T1000 (cell line): ENCODE measurements at places on chromosomes 6 and 20.

- no peak for DNase-seq
Observed at GRCh38 chr6:41777551-41778285, 2.0 kb downstream of the FRS3 start.

DNA sequence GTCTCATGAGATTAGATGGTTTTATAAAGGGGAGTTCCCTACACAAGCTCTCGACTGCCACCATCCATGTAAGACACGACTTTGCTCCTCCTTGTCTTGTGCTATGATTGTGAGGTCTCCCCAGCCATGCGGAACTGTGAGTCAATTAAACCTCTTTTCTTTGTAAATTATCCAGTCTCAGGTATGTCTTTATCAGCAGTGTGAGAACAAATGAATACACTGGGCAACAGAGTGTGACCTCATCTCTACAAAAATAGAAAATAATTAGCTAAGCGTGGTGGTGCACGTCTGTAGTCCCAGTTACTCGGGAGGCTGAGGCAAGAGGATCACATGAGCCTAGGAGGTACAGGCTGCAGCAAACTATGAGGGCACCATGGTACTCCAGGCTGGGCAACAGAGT lies 51.3 kb downstream of the MDN1 start:
- no peak for DNase-seq

DNA sequence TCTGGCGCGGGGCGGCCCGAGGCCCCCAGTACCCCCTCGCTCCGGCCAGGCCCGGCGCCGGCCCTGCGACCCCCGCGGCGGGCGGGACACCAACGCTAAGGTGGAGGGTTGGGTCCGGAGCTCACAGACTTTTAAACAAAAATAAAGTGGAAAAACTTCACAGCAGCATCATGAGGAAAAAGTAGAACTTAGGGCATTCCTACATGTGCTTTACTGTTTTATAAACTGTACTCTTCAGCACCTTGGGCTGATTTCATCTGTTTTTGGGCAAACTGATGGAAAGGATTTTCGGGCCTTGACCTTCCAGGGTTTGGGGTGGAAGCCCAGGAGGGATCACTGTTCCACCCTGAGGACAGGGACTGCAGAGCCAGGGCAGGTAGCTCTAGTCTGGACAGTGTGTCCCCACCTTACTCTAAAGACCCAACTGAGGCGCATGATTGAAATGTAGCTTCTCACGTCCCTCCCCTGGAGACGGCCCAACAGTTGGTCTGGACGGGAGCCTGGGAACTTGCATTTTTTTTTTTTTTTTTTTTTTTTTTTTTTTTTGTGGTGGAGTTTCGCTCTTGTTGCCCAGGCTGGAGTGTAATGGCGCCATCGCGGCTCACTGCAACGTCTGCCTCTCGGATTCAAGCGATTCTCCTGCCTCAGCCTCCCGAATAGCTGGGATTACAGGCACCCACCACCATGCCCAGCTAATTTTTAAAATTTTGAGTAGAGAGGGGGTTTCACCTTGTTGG lies 740 bp downstream of the NELFCD start:
- no peak for DNase-seq

DNA sequence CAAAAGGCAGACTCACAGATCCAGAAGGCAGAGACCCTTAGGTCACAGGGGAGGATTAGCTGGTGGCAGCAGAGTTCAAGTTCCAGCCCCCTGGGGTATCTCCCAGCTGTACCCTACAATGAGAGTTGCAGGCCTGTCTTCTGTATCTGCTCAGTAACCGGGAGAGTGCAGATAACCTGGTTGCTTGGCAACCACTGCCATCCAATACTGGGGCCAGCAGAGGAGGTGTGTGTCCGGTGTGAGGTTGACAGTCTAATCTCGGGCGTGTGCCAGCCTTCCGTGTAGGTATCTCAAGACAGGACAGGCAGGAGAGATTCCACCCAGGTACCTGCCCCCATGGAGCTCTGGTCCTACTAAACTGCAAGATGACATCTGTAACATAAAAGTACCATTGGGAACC lies 56.6 kb upstream of the TBC1D7 start:
- DNase-seq = no peak

GRCh38 chr6:98880486-98880885 lies 46.1 kb downstream of the POU3F2 start:
- no peak for DNase-seq

DNA sequence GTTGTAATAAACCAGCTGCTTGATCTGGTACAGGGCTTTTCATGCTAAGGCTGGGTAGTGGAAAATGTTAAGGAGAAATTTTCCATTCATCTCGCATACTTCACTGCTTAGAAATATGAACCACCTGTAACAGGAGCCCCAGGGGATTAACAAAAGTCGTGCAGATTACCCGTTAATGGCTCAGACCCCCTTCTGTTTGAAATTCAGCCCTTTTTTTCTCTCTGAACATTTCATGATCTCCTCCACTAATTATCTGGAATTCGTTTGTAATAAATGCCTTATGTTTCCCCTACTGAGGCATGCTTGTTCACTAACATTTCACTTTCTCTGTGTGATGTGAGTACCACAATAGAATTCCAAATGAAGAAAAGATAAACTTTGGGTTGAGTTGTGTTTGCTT lies 336.4 kb upstream of the HSF2 start:
- no peak for DNase-seq

DNA sequence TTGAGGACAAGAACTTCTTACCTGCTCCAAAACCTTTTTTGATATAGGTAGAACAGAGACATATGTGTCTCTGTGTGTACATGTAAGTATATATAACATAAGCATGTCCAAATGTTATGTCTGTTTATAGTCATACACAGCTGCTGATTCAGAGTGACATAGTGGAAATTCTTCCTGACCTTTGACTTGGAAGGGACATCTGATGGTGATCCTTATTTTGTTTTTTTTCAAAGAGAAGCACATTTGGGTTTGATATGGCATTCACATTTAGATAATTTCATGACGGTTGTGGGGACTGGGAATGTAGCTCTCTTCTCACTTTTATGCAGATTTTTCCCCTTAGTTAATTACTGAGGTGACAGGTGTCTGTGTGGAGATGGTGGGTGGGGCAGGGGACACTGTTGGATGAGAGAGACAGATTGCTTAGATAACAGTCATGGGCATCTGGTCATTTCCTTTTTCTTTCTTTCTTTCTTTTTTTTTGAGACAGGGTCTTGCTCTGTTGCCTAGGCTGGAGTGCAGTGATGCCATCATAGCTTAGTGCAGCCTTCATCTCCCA lies 39.0 kb downstream of the FARS2 start:
- no peak for DNase-seq

DNA sequence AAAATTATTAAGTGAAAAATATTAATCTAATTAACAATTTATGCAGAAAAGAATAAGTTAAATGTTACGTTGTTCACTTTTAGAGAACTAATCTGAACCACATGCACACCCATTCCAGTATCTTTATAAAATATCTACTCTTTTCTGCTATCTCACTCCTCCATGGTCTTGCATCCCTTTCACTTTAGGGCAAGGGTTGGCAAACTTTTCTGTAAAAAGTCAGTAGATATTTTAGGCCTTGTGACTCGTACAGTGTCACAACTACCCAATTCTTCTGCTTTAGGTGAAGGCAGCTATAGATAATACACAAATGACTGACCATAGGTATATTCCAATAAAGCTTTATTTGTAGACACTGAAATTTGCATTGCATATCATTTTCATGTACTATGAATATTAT lies 39.7 kb upstream of the SUPT3H start:
- DNase-seq = no peak

GRCh38 chr20:408843-409696 lies 971 bp downstream of the RBCK1 start:
- no peak for DNase-seq

GRCh38 chr20:15938847-15939246 lies 634.4 kb downstream of the KIF16B start:
- DNase-seq = no peak

DNA sequence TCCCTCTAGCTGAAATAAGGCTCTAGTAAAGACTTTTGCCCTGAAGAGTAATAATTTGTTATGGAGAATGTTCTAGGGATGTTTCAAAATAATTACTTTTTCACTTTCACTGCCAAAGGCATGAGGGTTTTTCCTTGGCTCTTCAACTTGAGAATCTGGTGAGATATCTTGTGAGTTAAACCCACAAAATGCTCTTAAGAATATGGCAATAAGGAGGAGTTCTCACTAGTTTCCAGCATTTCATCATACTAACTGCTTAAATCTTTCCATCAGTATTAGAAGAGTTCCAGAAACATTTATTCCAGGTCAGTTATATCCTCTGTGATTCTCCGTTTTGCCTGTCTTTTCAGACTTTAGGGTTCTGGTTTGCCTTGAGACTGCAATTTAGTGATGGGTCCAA lies 785.6 kb upstream of the GJE1 start:
- DNase-seq = no peak

DNA sequence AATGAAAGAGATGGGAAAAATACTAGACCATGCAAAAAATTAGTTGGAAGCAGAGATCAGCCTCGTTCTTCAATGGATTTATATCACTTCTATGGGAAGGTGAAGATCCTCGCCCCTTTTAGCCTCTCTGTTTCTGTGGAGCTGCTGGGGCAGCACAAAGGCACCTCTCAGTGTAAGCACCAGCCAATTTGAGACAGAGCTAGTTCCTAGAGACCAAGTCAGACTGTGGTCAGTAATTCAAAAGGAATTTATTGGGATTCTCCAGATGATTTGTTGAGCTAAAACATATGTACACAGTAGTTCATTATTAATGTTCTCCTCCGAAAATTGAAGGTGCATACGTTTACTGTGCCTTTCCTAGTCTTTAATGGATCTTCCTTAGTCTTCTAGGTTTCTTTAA lies 42.4 kb downstream of the SCGN start:
- DNase-seq = no peak

GRCh38 chr6:72386324-72386723 lies 235.5 kb upstream of the KCNQ5 start:
- DNase-seq = no peak

DNA sequence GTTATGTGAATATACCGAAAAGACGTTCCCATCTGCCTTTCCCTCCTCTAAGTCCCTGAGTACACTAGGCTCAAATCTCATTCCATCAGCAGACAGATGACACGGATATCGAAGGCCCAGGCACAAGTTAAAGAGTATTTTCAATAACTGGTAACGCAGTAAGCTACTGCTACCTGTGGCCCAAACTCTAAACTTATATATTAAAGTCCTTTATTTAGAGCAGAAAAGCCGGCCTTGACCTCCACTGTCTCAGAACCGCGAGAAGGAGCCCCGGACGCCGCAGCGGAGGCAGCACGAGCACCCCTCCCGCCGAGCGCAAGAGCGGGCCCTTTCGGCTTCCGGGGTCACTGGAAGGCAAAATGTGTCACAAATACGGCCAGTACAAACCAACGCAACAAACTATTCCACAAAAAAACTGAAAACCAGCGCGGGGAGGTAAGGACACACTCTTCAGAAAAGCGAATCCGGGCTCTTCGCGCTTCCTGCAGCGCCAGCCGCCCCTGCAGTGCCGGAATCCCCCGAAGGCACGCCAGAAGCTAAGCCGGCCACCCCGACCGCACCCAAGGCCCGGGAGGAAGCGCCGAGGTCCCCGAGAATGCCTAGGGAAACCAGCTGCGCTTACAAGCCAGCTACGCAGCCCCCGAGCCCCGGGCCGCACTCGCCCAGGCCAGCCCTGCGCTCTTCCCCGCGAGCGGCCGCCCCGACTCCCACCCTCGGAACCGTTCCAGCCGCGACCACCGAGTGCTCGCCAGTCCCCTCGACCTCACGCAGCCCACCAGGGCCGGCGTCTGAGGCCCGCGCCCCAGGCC lies 681 bp downstream of the DIDO1 start:
- DNase-seq = no peak

DNA sequence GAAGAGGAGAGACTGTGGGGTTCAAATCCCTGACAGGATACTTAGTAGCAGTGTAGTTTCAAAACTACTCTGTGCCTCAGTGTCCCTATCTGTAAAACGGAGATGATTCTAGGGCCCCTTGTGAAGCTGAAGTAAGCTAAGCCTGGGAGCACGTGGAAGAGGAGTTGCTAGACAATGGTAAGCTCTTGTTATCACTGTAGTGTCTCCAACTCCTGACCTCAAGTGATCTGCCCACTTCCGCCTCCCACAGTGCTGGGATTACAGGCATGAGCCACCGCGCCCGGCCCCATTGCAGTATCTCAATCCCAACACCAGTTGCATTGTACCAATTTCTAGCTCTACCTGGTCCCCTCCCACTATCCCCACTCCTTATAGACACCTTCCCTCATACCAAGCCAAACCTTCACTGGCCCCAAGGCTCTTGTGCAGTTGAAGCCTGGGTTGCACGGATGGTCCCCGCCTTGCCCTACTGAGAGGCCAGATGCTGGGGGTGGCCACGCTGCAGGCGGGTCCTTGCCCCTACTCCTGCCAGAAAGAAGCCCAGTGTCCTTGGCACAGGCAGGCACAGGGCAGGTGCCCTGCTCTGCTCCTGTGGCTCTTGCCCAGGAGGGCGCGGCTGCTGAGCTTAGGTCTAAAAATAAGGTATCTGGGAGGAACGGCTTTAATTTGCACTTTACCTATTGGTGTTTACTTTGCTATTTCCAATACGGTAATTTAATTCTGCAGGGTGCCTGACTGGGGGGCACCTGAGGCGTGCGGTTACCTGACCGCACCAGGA lies 118.1 kb downstream of the VEGFA start:
- DNase-seq = no peak

DNA sequence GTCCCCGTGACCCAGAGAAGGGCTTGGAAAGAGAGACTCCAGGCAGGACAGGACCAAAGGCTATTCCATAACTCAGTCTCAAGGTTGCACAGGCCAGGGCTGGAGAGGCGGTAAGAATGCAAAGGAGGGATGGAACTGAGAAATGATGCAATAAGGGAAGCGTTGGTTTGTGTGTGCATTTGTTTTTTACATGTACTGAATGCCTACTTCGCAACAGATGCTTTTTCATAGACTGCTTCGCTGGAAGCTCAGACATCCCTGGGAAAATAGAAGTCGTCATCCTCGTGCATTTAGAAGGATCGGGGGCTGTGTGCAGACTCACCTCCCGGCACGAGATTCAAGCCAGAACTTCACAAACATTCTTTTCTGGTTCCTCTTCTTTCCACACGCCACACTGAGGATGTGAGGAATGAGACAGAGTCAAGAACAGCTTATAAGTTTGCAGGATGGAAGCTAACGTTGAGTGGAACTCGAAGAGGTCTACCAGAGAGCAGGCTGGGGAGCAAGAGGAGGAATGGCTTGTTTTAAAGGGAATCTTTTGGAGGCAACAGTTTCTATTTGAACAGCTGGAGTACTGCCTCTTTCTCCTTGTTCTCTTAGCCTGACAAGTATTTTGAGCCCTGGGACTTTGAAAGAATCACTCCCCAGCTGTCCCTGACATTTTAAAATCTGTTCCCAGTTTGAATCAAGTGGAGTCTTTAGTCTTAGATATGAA lies 19.3 kb upstream of the LY86 start:
- DNase-seq = no peak

- DNase-seq = no peak
Observed at GRCh38 chr6:161853657-161854056, 579.8 kb upstream of the AGPAT4 start.

DNA sequence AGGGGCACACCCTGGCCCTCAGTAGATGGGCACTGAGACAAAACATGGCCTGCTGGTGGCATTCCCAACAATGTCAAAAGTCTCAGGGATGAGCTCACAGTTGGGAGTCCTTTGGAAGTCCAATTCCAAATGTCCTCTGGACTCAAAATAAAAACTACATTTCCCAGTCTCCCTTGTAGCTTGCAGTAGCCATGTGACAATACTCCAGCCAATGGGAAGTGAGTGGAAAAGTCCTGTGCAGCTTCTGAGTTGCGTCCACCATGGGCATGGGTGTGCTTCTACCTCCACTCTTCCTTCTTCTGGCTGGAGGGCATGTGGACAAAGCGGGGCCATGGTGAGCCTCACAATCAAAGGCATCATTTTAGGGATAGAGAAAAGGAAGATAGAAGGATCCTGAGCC lies 5.8 kb upstream of the ADAM33 start:
- no peak for DNase-seq
